Activated CD8-positive, alpha-beta memory T cell treated with anti-CD3 and anti-CD28 coated beads for 4 hours (primary cell): ENCODE measurements at places on chromosomes 2 and 18.

DNA sequence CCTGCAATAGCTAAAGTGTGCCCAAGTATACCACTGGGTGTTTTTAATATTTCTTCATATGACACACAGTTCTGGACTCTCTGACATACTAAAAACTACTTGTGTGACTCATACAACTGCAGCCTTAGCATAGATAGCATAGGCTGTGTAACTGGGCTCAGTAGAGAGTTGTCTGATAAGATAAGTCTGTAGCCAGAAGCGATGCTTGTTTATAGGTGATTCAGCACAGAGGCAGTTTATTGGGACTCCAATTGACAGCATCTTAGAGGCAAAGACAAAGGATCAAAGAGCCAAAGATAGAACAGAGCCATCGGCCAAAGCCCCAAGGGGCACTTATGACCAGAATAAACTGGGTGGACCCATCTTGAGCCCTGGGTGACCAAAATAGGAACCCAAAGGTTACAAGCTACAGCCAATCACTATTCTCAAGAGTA, 42.3 kb downstream of the AAK1 start:
- DNase-seq: no peak

- DNase-seq: no peak
Measured at GRCh38 chr2:240146141-240146561, 5.7 kb upstream of the OTOS start.

- DNase-seq: no peak
Measured at GRCh38 chr2:17792515-17792914, 23.7 kb upstream of the MSGN1 start.

GRCh38 chr2:73998933-73999332, 14.2 kb downstream of the TET3 start:
- DNase-seq: no peak

DNA sequence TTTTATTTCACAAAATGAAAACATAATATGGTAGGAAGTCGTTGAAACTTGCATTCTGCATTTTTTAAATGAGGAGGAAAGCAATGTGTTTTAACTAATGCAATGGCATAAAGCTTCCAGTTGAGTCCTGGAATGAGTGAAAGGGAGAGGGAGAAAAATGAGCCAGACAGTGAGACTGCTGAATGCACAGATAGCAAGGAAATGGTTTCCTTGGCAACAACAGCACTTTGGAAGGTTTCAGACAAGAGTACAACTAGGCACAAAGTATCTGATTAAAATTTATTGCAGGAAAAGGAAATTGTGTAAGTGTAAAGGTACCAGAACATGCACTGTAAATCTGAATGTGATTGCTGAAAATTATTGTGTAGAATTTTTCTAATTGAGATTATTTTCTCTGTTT, 320.1 kb upstream of the KYNU start:
- no peak for DNase-seq

- no peak for DNase-seq
Measured at GRCh38 chr18:49648326-49648725, 86.5 kb downstream of the LIPG start.

DNA sequence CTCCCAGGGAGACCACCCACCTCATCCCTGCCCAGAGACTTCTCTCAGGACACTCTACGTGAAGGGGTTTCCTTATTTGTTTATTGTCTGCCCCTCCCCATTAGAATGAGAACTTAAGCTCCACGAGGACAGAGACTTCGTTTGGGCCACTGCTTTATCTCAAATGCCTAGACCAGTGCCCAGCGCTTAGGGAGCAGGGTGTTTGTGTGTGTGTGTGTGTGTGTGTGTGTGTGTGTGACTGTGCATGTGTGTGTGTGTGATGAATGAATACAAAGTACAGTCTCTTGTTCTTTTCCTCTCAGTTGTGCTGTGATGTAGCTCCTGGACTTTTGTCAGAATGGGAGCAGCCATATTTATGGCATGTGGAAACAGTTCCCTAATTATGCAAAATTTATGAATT, 34.4 kb upstream of the CABYR start:
- no peak for DNase-seq

DNA sequence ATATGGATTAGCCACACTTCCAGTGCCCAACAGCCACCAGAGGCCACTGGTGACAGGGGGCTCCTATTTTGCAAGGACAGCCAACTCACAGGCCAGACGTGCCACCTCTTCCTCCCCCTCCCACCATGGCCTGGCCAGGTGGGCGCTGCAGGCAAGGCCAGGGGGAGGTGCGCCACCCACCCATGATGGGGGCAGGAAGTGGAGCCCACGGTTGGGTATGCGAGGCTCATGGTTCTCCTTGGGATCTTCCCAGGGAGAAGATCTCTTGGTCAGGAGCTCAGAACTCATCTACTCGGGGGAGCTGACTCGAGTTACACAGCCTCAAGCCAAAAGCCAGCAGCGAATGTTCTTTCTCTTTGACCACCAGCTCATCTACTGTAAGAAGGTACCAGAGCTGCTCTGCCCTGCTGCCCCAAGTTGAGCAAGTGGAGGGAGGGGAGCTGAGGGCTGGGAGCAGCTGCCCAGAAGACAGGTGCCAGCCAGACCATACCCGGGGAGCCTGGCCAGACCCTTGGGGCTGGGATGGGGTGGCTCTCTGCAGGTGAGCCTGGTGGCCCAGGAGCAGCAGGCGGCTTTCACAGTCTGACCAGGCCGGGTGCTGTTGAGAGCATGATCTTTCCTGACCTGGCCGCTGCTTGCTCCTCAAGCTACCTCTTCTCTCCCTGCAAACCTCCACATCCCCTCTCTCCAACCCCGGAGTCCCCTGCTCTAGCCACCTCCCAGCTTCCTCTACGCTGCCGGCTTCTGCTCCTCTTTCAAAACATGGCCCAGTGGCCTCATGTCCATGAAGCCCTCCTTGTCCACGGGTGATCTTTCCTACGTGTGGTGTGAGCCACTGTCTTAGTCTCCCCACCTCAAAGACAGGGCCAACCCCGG, 49.8 kb downstream of the FAM168B start:
- no peak for DNase-seq
